Activated CD4-positive, alpha-beta memory T cell treated with anti-CD3 and anti-CD28 coated beads for 36 hours (primary cell): ENCODE measurements at places on chromosomes 1 and 21.
A peak's percentile ranks its signal among the peaks of the same experiment; 100 is the strongest.

DNA sequence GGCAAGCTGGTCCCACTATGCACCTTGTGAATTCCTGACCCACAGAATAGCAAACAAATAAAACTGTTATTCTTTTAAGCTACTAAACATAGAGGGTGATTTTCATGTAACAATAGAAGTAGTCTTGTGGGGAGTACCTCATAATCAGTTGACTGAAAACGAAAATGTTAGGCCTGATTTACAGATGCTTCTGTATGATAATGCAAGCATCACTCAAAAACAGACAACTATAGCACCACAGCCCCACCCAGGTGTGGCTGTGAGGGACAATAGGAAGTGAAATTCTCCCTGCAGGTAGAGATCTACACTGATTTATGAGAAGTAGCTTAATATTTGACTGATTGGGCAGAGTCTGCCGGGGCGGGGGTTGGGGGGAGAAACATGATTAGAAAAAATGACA, 26.5 kb upstream of the KRTAP19-8 start:
- no peak overlapping the region for H3K4me3 ChIP-seq
- DNase-seq: no peak
- no peaks in the 10 kb centered on the region for H3K4me1 ChIP-seq
- no peaks in the 10 kb centered on the region for H3K27me3 ChIP-seq
- no peak overlapping the region for H3K27ac ChIP-seq
- no peaks in the 10 kb centered on the region for H3K36me3 ChIP-seq

GRCh38 chr1:204989266-204990058, 53.5 kb upstream of the CNTN2 start:
- H3K36me3 ChIP-seq: no peaks in the 10 kb centered on the region
- DNase-seq: peak; percentile 75
- no peak overlapping the region for H3K27ac ChIP-seq
- no peak overlapping the region for H3K4me3 ChIP-seq

DNA sequence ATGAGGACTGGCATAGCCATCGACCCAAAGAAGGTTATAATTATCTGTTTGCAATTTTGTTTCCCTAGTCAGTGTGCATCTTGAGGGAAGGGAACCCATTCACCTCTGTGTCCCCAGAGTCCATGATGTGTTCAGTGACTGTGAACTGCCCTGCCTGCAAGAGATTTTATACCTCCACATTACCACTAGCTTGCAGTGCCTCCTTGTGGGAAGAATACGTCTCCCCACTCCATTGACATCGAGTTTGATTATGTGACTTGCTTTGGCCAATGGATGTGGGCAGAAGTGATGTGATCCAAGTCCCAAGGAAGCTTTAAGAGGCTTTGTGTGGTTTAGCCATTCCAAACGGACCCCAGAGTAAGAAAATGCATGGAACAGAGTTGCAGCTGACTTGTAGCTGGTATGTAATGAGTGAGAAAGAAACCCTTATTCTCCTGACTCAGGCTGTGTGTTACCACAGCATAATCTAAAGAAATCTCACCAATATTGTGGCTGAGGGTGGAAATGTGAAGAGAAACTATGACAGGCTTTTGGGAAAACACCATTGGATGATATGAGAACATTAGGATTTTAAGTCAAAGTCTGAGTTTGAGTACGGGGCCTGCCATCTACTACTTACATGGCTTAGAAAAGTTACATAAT, 47.8 kb upstream of the NRDC start:
- H3K36me3 ChIP-seq: no peaks in the 10 kb centered on the region
- H3K4me1 ChIP-seq: no peaks in the 10 kb centered on the region
- H3K27me3 ChIP-seq: peaks cover 5% of the 10 kb centered on the region
- DNase-seq: peak; percentile 14
- H3K27ac ChIP-seq: no peak overlapping the region
- no peak overlapping the region for H3K4me3 ChIP-seq

- H3K36me3 ChIP-seq: no peaks in the 10 kb centered on the region
- H3K4me1 ChIP-seq: no peaks in the 10 kb centered on the region
- peaks cover 1% of the 10 kb centered on the region for H3K27me3 ChIP-seq
- no peak overlapping the region for H3K4me3 ChIP-seq
These were observed 32.9 kb downstream of the RASAL2 start for GRCh38 chr1:178126741-178127185.

GRCh38 chr1:192927496-192927895, 118.7 kb downstream of the RGS2 start:
- H3K4me3 ChIP-seq: no peak overlapping the region
- H3K27me3 ChIP-seq: no peaks in the 10 kb centered on the region
- DNase-seq: no peak
- H3K36me3 ChIP-seq: no peaks in the 10 kb centered on the region
- H3K27ac ChIP-seq: no peak overlapping the region

DNA sequence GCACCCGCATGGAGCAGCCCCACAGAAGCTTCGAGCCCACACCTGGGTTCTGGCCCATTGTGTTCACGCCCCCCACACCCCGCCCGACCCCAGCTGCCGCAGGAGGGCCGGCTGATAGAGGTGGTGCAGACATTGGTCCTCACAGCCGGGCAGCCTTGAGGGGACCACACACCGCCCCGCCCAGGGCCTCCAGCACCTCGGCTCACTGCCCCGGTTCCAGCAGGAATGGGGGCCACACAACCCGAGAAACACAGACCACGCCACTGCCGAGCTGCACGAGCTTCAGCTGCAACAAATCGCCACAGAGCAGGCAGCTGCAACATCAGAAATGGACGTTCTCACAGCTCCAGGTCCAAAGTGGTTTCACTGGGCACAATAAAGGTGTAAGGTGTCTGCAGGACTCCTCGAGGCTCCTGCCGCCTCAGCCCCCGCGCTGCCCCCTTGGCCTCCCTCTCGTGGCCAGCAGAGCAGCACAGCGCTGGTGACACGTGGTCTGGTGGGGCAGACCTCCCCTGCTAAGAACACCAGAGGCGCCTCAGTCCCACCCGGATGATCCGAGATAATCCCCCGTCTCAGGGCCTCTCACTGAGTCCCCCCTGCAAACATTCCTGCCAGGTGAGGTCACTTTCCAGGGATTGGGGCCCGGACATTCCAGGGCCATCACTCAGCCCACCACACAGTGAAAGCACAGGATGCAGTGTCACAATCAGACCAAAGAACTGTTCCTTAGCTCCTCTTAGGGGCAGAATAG, 62.3 kb upstream of the ADARB1 start:
- no peaks in the 10 kb centered on the region for H3K4me1 ChIP-seq
- H3K36me3 ChIP-seq: no peaks in the 10 kb centered on the region
- DNase-seq: no peak
- no peak overlapping the region for H3K4me3 ChIP-seq
- peaks cover 30% of the 10 kb centered on the region for H3K27me3 ChIP-seq

- DNase-seq: no peak
- no peak overlapping the region for H3K27ac ChIP-seq
- H3K4me1 ChIP-seq: no peaks in the 10 kb centered on the region
- no peaks in the 10 kb centered on the region for H3K27me3 ChIP-seq
- no peaks in the 10 kb centered on the region for H3K36me3 ChIP-seq
- no peak overlapping the region for H3K4me3 ChIP-seq
These were observed 2119.0 kb downstream of the MRPL39 start for GRCh38 chr21:23488245-23488644.

DNA sequence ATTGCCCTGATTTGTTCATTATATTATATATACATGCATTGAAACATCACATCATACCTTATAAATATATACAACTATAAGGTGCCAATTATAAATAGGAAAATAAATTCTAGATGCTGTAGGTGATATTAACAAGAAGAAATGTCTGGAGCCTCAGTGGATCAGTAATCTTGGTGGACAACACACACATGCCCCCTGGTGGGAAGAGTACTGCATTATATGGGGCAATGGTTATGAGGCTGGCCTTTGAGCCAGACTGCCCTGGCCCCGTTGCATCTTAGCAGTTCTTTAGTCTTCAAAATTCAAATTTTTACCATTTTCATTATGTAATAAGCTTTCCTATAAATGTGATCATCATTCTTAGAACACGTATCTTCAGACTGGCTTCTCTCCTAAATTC, 335.0 kb upstream of the GREM2 start:
- H3K27ac ChIP-seq: no peak overlapping the region
- DNase-seq: no peak
- no peaks in the 10 kb centered on the region for H3K36me3 ChIP-seq
- H3K27me3 ChIP-seq: no peaks in the 10 kb centered on the region
- H3K4me1 ChIP-seq: no peaks in the 10 kb centered on the region
